ENCODE measurements at places on chromosomes 3 and 15.

DNA sequence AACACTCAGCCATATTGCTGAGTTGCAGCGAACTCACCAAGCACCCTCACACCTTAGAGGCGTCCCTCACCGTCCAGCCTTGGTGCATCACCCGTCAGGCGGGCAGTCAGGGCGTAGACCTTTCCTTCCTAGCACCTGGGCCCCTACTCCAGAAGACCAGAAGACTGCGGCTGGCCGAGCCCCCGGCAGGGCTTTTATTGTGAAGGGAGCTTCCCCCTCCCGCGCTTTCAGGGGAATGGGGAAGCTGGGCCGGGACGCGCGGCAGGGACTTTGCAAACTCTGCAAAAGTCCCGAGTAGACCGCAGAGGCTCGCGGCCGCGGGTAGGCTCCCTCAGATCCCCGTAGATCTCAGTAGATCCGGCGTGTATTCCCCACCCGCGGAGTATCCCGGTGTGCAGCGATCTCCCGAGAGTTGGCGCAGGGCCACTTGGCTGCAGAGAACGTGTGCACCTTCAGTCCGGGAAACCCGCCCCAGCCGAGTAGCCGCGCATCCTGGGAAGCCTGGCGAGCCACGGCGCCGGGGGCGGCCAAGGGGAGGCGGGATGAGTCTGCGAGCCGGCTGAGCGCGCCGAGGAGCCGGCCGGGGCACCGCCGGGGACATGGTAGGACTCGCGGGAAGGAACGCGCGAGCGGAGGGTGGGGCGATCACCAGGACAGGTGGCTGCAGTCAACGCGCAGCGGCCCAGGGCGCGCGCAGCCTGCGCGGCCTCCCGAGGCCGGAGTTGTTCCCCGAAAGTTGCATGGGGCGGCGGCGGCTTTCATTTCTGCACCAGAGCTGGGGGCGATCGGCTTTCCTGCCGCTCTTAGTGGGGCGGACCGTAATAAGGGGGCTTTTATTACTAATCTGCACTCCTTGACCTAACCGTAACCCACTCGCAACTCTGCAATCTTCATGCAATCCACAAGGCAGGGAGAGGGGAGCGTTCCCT is at the start of gene GASK1A:
Gene GASK1A (plus strand): TSS at position 268 of the 929 bp plus-strand sequence. CDS start 332 bp downstream, at position 600.
- DNase-seq: no peak

- no peak for DNase-seq
Observed at GRCh38 chr15:91589360-91589759, 264.1 kb upstream of the SLCO3A1 start.

GRCh38 chr15:100973351-100974111 is 54.4 kb downstream of the LRRK1 start:
- no peak for DNase-seq

DNA sequence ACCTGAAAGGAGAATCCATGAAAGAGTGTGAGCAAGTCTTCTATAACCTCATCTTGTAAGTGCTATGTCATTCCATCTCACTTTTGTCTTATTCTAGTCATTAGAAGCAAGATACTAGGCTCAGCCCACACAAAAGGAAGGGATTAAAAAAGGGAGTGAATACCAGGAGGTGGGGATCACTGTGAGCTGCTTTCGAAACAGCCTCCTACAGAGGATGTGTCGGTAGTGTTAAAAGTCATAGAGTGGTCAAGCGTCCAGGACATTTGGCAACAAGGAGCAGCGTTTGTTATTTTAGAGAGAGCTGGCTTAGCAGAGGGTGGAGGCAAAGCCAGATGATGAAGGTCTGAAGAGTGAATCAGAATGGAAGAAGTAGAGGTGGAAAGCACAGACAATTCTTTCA is 11.7 kb upstream of the ZNF148 start:
- no peak for DNase-seq

DNA sequence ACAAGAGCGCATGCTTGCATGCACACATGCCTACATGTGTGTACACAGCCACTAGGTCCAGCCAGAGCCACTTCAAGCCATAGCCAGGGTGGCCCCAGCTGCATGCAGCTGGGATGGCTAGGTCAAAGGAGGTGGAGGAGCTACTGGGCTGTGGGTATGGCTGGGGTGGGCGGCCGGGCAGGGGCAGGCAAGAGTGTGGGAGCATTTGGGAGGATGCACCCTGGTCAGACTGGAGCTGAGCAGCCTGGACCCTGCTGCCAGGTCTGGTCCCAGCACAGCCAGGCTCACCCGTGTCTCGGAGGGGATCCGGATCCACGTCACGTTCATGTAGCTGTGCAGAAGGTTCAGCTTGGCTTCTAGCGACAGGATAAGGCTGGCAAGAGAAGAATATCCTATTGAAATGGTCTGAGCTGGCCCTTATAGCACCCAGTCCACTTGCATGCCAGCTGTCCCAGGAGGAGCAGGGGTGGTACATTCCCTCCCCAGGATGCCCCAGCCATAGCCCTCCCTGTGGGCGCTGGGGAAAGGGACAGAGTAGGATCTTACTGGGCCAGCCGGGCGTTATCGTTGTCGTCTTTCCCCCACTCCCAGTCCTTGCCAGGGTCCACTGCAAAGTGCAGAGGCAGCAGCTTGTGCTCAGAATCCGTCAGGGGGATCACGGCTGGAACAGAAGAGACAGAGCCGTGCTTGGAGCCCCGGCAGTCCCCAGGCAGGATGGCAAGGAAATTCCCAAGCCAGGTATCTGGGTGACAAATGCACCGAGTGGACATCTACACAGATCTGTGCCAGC is 160.5 kb downstream of the KLF13 start:
- no peak for DNase-seq

GRCh38 chr3:110654843-110655502 is 416.6 kb upstream of the NECTIN3 start:
- DNase-seq: no peak

- no peak for DNase-seq
Observed at GRCh38 chr3:77251136-77251535, 211.2 kb downstream of the ROBO2 start.

- no peak for DNase-seq
Observed at GRCh38 chr15:43932907-43933306, 106.1 kb downstream of the WDR76 start.

- no peak for DNase-seq
Observed at GRCh38 chr3:153250446-153250845, 88.4 kb downstream of the RAP2B start.

DNA sequence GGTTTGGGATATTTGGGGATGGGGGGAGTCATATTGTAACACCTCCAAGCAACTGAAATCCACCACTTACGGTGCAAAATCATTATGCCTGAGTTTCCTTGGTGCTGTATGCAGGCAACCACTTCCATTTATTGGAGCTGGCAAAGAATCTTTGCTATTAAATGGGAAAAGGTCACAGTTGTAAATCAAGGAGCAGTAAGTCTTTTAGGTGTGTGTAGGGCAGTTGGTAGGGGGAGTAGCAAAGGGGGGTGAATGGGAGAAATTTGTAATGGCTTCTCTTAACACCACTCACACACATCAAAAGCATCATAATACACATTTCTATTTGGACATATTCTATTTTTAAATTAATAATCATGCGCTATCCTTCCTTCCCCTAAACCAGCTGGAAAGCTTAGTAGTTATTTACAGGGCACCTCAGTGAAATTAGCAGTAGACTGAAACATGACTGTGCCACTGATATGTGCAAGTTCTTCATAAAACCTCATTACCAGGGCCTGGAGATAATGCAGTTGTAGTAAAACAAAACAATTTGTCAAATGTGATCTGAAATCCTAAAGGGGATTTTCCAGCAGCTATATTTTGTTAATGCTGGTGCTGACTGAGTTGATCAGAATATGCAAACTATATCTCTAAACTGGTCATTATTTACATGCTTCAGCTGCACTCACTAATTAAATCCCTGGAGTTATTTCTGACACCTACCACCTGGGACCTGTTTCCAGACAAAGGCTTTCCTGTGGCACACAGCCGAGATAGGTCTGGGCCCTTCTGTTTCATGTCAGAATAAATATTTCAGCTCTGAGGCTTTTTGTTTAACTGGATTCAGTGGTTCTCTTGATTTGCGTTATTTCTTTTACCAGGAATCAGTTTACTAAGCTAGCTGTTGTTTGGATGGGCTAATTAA is 90.1 kb downstream of the B3GALNT1 start:
- DNase-seq: no peak

- no peak for DNase-seq
Observed at GRCh38 chr15:79329171-79329611, 18.3 kb downstream of the TMED3 start.
